ENCODE measurements at places on chromosomes 7 and 10.

GRCh38 chr10:10499839-10500238 is 517.8 kb upstream of the CELF2 start:
- no peak for DNase-seq

- no peak for DNase-seq
Measured at GRCh38 chr10:113948048-113948447, 93.6 kb downstream of the NHLRC2 start.

- DNase-seq = no peak
Measured at GRCh38 chr10:16001581-16001980, 141.3 kb upstream of the MINDY3 start.

- DNase-seq = no peak
Measured at GRCh38 chr10:82041018-82041417, 166.0 kb downstream of the NRG3 start.

DNA sequence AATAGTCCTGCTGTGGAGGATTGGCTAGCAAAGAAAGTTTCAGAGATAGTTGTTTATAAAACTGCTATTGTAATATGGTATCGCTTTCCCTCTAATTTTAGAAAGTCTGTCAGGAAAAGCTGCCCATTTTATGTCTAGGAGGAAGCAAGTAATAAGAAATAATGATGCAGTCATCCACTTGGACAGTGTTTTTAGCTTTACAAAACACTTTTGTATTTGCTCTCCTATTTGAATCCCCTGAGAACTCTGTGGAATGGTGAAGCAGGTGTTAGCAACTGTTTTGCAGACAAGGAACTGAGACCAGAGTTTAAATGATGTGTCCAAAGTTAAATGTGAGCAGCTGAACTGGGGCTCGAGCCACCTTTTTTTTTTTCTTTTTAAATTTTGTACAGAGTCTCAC is 455.8 kb downstream of the XPNPEP1 start:
- no peak for DNase-seq

GRCh38 chr7:148883266-148884048 is 634 bp downstream of the EZH2 start:
- no peak for DNase-seq

DNA sequence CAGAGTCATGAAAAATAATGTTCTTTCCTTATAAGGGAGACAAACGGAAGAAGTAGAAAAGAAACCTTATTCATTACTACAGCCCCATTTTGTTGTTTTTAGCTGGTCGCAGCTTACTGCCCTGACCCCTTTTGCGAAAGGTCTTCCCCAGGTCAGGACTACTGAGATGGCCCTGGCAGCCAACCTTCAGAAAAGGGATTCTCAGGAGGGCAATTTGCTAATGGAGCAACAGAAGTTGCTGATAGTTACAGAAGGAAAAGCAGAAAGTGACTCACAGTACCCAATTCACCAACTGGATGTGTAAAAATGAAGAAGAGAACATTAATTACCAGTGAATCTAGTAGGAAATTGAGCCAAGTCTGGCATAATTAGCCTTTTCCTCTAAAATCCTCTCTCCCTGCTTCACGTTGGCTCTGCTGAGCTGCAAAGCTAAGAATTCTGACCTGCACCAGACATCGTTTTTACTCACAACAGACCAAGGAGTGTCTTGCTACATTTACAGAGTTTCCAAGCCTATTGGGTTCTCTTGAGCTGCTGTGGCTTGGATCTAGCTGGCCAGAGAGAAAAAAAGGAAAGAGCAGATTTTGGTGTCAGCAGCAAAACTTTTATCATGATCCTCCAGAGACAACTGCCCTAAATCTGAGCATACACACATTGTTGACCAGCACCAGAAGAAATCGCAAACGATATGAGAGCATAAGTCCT is 499.9 kb upstream of the FZD8 start:
- no peak for DNase-seq

DNA sequence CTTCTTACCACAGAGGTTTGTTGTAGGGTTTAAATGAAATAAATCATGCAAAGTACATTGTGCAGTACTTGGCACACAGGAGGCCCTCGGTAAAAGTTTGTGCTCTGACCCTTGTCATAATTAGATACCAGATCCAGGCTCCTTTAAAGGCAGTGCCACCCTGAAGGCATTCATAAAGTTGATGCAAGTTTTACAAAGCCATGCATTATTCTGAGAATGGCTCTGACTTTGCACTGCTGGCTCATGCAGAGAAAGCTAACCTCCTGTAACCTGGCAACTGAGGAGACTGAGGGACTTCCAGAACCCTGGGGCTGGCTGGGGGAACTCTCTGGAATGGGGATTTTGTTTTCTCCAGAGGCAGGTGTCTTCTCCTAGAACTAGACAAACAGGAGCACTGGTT is 570.9 kb downstream of the CCSER2 start:
- no peak for DNase-seq

DNA sequence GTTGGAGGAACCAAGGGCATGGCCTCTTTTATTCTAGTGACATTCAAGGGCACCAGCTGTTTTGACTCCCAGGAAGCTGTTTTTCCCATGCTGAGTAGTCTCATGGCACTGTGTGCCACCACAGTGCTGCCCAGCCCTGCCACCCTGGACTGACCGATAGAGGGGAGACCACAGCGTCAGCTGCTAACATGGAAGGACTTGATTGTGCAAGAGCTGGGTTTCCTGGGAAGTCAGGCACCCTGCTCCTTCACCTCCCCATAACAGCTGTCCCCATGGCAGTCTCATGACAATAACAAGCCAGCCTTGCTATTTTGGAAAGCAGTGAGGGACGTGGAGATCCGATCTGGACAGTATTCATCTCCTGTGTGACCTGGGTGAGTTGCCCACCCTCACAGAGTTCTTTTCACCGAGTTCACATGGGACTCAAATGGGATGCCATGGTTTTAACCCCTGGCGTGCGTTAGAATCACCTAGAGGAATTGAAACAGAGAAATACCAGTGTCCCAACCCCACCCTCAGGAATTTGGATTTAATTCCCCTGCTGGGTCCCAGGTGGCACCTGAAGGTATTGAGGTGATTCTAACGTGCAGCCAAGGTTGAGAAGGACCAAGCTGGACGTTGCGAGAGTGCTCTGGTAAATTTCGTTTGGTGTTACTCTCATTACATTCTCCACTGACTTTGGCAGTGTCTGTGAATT is 174.8 kb downstream of the CELF2 start:
- no peak for DNase-seq

DNA sequence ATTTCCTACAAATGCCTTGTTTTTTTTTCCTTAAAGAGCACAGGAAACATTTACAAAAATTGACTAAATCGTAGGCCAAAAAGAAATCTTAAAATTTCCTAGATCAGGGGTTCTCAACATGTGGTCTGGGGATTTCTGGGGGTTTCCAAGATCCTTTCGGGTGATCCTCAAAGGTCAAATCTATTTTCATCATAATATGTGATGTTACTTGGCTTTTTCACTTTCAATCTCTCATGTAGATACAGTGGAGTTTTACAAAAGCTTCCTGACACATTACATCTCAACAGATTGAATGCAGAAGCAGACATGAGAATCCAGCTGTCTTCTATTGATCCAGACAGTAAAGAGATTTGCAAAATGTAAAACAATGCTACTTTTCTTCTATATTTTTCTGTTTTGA is 497.3 kb downstream of the INHBA start:
- no peak for DNase-seq

DNA sequence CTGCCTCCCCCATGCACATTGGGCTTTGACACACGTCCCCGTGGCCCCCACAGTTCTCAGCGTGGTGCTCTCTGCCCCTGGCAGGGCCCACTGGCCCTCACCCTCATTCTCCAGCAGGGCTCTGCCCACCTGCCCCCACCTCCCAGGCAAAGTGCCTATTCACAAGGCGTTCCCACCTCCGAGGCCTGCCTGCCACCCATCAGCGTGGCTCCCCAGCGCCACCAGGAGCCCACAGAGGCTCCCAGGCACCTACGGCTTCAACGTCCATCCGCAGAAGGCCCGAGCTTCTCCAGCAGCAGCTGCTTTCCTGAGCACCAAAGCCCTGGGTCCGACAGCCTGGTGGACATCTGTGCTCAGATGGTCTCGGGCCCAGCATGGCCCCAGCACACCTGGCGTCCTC is 211.8 kb upstream of the PPP2R2D start:
- DNase-seq = no peak

DNA sequence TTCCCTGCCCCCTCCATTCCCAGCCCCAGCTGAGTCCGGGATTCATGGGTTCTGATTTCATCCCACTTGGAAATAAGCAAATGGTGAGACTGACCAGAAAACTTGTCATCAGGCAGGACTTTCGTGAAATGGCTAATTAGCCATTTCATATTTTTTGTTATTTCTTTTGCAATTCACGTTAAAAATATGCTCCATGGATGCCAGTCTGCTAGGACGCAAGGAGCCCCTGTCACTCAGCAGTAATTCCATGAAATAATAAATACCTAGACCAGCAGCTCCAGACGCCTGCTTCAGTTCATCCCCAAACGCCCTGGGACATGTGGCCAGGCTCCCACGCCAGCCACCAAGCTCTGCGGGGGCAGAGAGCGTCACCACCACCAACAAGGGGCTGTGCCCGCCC is 111.0 kb downstream of the TRIL start:
- DNase-seq = no peak

GRCh38 chr10:99551158-99551557 is 18.4 kb downstream of the NKX2-3 start:
- DNase-seq = no peak

- DNase-seq = no peak
Measured at GRCh38 chr10:4051011-4051640, 266.1 kb upstream of the KLF6 start.

DNA sequence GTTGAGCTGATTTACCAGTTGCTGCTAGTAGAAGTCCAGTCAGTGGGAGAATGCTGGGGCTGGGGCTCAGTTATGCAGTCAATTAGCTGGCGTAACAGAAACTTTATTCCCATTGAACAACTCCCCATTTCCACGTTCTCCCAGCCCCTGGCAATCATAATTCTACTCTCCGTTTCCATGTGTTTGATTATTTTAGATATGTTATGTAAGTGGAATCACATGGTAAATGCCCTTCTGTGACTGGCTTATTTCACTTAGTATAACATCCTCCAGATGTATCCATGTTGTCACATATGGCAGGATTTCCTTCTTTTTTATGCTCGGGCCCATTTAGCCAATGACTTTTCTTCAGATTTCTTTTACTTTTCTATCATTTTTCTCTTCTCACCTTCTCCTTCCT is 61.1 kb upstream of the EXOC4 start:
- DNase-seq = no peak

- no peak for DNase-seq
Measured at GRCh38 chr10:71372882-71373495, 23.7 kb upstream of the CDH23 start.
